Activated naive CD8-positive, alpha-beta T cell treated with anti-CD3 and anti-CD28 coated beads for 36 hours (primary cell): ENCODE measurements at places on chromosomes 7 and 10. TPM values are rescaled to one million over a fixed set of nuclear protein-coding genes. Genes with fewer than 3 reads are reported as not detected.

DNA sequence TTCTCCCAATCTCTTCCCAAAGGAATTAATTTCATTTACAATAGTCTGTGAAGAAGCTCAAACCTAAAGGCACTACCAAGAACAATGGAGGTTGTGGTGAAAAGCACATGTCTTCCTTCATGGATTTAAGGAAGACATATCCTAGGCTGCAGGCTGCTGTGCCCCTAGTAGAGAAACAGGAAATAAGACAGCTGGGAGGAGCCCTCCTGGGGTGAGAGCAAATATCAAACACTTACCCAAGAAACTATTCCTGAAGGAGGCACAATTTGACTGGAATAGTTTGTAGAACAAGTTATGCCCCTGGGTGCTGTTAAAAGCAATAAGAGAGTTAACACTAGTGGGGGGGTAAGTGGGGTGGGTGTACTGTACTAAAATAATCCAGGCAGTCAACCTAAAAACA is 30.1 kb downstream of the PDZD8 start:
- no peak overlapping the region for H3K4me3 ChIP-seq
- peaks cover 36% of the 10 kb centered on the region for H3K4me1 ChIP-seq
- no peak for DNase-seq
- no peak overlapping the region for H3K27ac ChIP-seq

GRCh38 chr10:121592155-121592890 is 5.9 kb downstream of the FGFR2 start:
- no peak overlapping the region for H3K27ac ChIP-seq
- DNase-seq: no peak
- peaks cover 2% of the 10 kb centered on the region for H3K4me1 ChIP-seq
- peaks cover 31% of the 10 kb centered on the region for H3K27me3 ChIP-seq
- no peaks in the 10 kb centered on the region for H3K36me3 ChIP-seq

- no peak for DNase-seq
- H3K27ac ChIP-seq: no peak overlapping the region
- H3K27me3 ChIP-seq: no peaks in the 10 kb centered on the region
- H3K4me3 ChIP-seq: no peak overlapping the region
- H3K36me3 ChIP-seq: no peaks in the 10 kb centered on the region
Measured at GRCh38 chr7:146878901-146879300, 762.3 kb downstream of the CNTNAP2 start.

- no peak overlapping the region for H3K4me3 ChIP-seq
- no peaks in the 10 kb centered on the region for H3K4me1 ChIP-seq
- no peak for DNase-seq
Measured at GRCh38 chr7:78175330-78176100, 376.9 kb downstream of the PHTF2 start.

Gene DENND10
- 14.6 TPM for total RNA-seq

Gene PLXDC2
- total RNA-seq: 0.04 TPM

Gene COL17A1
- total RNA-seq: not detected
